ENCODE measurements at places on chromosomes 4 and X.

GRCh38 chr4:123621072-123621705 lies 224.6 kb downstream of the SPRY1 start:
- DNase-seq: no peak

DNA sequence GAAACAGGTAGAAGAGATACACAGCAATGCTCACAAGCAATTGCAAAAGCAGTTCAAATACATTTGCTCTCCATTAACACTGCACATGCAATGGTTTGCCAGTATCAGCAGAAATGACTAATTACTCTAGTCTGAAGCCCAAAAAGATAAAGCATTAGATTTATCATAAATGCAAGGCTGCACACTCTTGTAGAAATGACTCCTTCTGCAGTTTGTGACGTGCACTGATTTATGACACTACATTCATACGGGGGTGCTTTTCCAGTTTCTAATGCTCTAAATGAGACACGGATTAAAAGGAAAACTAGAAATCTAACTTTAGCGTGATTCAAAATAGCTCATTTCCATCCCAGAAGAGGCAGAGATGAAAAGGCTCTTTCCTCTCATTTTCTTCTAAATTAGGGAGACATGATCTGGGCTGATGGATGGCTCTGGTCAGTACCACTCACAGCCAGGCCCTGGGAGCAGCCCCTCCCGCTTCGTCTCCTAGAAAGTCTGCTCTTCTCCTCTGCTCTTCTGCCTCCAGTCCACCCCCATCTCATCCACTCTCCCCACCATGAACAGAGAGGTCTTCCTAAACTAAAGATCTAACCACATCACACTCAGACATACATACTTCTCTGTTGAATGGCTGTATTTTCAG lies 33.2 kb downstream of the PPP2R2C start:
- no peak for DNase-seq

- DNase-seq: no peak
These were observed 2.8 kb downstream of the PSAPL1 start for GRCh38 chr4:7431696-7432530.

GRCh38 chr4:105140684-105141490 lies 5.8 kb upstream of the TET2 start:
- no peak for DNase-seq

DNA sequence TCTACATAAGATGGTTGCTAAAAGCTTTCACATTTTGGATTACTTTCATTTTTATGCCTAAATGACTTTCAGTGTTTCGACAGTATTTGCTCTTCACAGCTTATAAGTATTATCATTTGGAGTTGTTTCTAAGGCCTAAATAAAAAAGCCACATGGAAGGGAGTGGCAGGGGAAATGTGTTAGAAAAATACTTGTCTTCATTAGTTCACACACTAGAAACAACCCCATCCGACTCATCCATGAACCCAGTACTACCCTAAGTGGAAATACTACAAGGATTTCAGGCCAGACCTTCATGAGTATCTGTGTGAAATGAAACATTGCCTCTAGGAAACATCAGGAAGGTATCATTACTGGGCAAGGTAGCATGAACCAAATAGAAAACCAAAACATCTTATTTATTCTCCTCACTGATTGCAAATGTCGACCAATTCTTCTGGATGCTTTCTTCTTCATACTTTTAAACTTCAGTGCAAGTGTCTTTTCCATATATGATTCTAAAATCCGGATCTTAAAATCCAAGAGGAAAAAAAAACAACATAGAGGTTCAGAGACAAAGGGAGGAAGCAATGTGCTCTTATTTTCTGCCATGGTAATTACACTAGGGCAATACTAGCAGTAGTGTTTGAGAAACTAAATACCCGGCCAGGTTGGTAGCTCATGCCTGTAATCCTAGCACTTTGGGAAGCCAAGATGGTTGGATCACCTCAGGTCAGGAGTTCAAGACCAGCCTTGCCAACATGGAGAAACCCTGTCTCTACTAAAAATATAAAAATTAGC lies 349.4 kb downstream of the ARHGAP24 start:
- DNase-seq: no peak

DNA sequence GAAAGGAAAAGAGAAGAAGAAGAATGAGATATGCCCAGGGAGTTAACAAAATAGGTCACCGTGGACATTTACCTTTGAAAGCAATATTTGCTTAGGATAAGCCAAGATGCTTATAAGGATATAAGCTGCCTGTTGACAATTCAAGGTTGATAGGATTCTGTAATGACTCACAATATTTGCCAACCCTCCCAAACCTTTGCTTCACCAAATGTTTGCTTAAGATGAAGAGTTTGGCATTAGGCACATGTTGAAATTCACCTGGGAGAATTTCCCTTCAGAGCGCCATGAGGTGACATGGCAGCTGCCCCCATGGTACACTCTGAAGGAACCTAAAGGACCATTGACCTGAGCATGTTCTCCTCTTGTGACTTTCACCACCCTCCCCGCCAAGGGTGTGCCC lies 4.6 kb downstream of the PALLD start:
- DNase-seq: no peak

DNA sequence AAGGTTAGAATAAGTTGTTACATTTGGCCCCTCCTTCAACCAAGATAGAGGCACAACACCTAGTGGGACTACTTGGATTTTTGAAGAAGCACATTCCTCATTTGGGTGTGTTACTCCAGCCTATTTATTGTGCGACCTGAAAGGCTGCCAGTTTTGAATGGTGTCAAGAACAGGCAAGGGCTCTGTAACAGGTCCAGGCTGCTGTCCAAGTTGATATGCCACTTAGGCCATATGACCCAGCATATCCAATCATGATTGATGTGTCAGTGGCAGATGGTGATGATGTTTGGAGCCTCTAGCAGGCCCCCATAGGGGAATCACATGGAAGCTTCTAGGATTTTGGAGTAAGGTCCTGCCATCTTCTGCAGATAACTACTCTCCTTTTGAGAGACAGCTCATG lies 35.5 kb upstream of the UGT2B4 start:
- no peak for DNase-seq

DNA sequence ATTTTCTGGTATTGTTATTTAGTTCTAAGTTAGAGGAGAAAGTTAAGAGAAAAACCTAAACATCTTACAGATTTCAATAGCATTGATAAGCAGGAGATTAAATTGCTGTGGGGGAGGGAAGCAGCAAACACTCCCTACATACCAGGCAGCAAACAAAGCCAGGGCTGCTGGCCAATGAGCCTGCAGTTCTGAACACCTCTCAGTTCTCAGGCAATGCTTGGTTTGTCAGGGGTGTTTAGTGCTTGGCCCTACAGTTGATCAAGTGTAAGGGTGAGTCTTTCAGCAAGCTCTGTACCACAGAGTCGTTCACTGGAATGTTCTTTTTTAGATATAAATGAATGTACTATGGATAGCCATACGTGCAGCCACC lies 38.6 kb downstream of the EGFL6 start:
- no peak for DNase-seq

GRCh38 chr4:2075171-2075986 lies 16.3 kb downstream of the NAT8L start:
- no peak for DNase-seq

DNA sequence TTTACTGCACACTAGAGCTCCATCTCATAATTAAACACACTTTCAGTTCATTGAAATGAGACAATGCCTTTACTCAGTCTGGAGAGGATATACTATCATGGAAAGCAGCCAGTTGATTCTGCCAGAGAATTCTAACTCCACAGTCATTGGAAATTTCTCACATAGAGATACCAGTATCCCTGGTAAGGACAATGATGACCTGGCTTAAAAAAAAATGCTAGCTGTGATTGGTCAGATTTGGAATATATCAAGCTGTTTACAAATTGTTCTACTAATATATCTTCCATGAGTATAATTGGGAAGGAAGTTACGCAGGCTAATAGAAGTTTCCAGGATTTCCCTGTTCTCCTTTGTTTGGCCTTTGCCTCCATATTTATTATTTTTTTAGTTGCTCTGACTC lies 34.5 kb upstream of the TLL1 start:
- DNase-seq: no peak

GRCh38 chr4:123386609-123387008 lies 10.0 kb upstream of the SPRY1 start:
- DNase-seq: no peak

DNA sequence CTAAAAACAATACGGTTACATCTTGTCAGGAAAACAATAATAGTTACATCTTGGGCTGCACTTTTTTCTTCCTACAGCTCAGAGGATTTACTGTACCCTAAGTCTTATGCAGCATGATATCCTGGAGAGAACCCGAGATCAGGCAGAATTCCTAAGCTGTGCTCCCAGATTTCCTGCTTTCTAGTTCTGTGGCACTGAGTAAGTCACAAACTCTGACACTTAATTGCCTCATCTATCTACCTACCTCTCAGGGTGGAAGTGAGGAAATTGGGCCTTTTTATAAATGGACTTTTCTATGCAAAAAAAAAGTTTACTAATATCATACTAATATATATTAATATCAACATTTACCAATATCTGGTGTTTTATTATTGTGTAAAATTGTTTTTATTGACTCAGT lies 438.5 kb downstream of the INPP4B start:
- no peak for DNase-seq

DNA sequence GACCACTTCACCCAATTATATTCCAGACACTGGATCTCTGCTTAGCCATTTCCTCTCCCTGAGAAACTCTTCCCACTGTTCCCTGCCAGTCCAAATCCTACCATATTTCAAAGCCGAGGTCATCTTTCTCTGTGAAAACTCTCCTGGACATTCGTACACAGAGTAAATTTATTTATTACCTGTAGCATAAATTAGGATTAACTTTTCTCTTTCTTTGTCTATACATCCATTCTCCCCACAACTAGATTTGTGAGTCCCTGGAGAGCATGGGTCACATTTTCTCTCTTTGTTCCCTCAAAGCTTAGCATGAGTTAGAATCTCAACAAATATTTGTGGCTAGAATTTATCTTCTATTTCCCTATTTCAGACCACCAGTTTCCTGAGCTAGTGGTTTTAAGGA lies 27.8 kb upstream of the SMIM10 start:
- DNase-seq: no peak

- DNase-seq: no peak
These were observed 1.3 kb downstream of the LPAR4 start for GRCh38 chrX:78748846-78749245.

GRCh38 chr4:110869114-110869513 lies 246.2 kb upstream of the PITX2 start:
- no peak for DNase-seq

Measured in cortex of kidney (tissue), 1 donor.